Panc1 (cell line): ENCODE measurements at places on chromosomes 2 and 18.
A peak's percentile ranks its signal among the peaks of the same experiment; 100 is the strongest.

DNA sequence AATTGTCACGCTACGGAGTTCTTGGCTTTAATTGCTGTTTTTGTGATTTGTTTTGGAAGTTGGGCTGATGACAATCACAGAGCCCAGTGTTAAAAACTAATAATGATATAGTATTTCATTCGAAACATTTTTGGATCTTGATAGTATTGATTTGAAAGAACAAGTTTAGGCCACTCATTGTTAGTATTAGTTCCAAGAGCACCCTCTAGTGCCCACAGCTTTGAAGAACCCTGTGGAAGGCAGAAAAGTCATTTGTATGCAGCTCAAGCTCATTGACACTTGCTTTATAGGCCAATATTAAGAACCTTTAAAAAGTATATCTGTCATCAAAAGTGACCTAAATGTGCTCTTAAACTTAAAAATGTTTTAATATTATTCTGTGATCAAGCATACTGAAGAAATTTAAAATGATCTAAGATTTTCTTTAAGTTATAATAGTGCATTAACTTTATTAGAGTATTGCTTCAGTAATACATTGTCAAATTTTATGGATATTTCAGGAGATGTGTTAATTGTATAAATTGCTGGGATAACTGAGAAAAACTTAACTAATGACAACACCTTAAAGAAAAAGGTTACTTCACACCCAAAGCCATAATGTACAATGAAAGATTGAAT, 191.0 kb downstream of the GRB14 start:
- H3K4me1 ChIP-seq, result peaks cover 5% of the 10 kb centered on the region
- no peaks in the 10 kb centered on the region for H3K27me3 ChIP-seq
- no peak overlapping the region for H3K27ac ChIP-seq

GRCh38 chr2:218860950-218861381, 1.4 kb downstream of the WNT6 start:
- no peak overlapping the region for H3K27ac ChIP-seq
- H3K4me1 ChIP-seq, result peaks cover 17% of the 10 kb centered on the region
- no peak overlapping the region for H3K4me3 ChIP-seq
- no peaks in the 10 kb centered on the region for H3K36me3 ChIP-seq
- peaks cover 10% of the 10 kb centered on the region for H3K27me3 ChIP-seq

GRCh38 chr2:216777637-216778273, 82.1 kb downstream of the TNP1 start:
- no peaks in the 10 kb centered on the region for H3K36me3 ChIP-seq
- peak; percentile 53 for DNase-seq
- H3K4me1 ChIP-seq, result no peaks in the 10 kb centered on the region
- H3K27ac ChIP-seq, result no peak overlapping the region
- H3K4me3 ChIP-seq, result no peak overlapping the region

- no peak overlapping the region for H3K27ac ChIP-seq
- no peaks in the 10 kb centered on the region for H3K4me1 ChIP-seq
- no peaks in the 10 kb centered on the region for H3K36me3 ChIP-seq
- no peak overlapping the region for H3K4me3 ChIP-seq
These were observed 262.2 kb upstream of the KLHL29 start for GRCh38 chr2:23122681-23123215.

- H3K4me3 ChIP-seq, result no peak overlapping the region
- no peaks in the 10 kb centered on the region for H3K36me3 ChIP-seq
- H3K27me3 ChIP-seq, result peaks cover 3% of the 10 kb centered on the region
- no peak overlapping the region for H3K27ac ChIP-seq
- no peak for DNase-seq
These were observed 164.6 kb downstream of the RTP5 start for GRCh38 chr2:242034138-242034537.

GRCh38 chr2:239275847-239276831, 124.7 kb downstream of the HDAC4 start:
- no peak for DNase-seq
- peaks cover 38% of the 10 kb centered on the region for H3K4me1 ChIP-seq
- H3K27me3 ChIP-seq, result no peaks in the 10 kb centered on the region

- no peaks in the 10 kb centered on the region for H3K36me3 ChIP-seq
- no peak overlapping the region for H3K27ac ChIP-seq
- no peak for DNase-seq
These were observed 459.8 kb downstream of the METTL4 start for GRCh38 chr18:2111456-2111855.

DNA sequence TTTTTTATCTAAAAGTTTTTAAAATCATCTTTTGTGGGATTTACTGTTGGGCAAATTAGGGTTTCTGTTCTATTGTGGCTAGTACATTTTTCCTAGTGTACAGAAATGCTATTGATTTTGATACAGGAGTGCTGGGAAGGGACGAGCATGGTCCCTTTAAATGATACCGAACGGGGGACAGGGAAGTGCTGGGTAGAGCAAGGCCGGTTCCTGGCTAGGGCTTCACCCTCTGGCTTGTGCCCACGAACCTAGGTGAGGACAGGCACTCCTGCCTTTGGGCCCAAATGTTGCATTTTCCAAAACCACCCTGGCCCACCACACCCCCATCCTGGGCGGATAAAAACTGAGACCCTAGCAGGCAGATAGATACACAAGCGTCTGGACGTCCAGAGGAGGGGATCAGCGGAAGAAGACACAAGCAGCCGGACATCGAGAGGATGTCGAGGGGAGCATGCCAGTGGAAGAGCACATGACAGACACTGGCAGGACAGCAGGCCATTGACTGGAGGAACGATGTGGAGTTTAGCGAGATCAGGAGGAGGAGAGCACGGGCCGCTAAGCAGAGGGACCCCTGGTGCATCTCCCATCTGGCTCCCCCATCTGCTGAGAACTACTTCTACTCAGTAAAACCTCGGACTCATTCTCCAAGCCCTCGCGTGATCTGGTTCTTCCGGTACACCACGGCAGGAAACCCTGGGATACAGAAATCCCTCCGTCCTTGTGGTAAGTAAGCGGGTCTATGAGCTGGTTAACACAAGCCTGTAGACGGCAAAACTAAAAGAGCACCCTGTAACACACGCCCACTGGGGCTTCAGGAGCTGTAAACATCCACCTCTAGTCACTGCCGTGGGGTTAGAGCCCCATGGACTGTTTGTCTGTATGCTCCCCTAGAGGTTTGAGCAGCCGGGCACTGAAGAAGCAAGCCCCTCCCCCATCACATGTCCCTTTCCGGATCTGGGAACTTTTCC, 13.5 kb upstream of the CALCRL start:
- H3K27me3 ChIP-seq, result no peaks in the 10 kb centered on the region
- H3K27ac ChIP-seq, result no peak overlapping the region
- no peaks in the 10 kb centered on the region for H3K4me1 ChIP-seq
- peaks cover 5% of the 10 kb centered on the region; the same call in 1 of the 2 replicates for H3K36me3 ChIP-seq
- no peak for DNase-seq

GRCh38 chr18:74252039-74252395, 39.7 kb downstream of the CYB5A start:
- H3K27ac ChIP-seq, result no peak overlapping the region
- no peak for DNase-seq
- no peaks in the 10 kb centered on the region for H3K36me3 ChIP-seq
- H3K4me3 ChIP-seq, result no peak overlapping the region
- peaks cover 6% of the 10 kb centered on the region for H3K4me1 ChIP-seq

DNA sequence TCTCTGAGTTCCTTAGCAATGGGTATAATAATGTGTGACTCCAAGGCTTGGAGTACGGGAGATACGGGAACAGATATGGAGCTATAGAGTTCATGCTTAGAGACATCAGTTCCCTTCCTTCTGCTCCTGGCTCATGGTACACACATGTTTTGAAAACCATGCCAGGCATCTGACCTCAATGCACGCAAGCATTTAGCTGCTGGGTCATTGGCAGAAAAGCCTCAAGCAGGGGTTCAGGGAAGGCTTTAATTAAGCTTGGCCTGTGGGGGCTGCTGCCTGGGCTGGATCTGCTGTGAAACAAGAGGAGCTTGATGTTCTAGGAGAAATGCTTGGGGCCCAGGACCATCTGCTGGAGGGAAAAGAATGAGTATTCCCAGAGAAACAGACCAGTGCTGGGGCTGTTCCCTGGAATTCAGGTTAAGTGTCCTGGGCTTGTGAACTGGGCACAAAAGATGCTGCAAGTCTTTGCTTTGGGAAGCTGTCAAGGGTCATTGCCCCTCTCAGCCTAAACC, 3.2 kb downstream of the ALLC start:
- H3K36me3 ChIP-seq, result no peaks in the 10 kb centered on the region
- H3K4me1 ChIP-seq, result no peaks in the 10 kb centered on the region
- H3K27ac ChIP-seq, result no peak overlapping the region
- no peak overlapping the region for H3K4me3 ChIP-seq

GRCh38 chr2:166901336-166901735, 13.1 kb downstream of the XIRP2 start:
- no peaks in the 10 kb centered on the region for H3K4me1 ChIP-seq
- no peak for DNase-seq
- H3K4me3 ChIP-seq, result no peak overlapping the region
- no peaks in the 10 kb centered on the region for H3K36me3 ChIP-seq
- H3K27ac ChIP-seq, result no peak overlapping the region
- no peaks in the 10 kb centered on the region for H3K27me3 ChIP-seq

DNA sequence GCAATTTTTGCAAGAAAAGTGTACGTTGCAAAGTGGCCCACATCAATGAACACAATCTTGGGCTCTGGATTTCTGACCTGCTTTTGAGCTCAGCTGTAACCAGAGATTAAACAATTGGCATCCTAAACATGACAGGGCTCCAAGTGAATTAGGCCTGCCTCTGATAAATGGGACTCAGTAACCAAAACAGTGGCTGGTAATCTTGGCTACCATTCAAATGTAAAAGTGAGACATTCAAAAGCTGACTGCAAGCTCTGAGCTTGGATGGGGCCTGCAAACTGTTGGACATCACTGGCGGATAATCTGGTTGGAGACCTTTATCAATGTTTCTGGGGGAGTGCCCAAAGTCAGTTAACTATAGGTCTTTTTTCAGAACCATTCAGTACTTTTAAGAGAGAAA, 160.7 kb downstream of the RAB3GAP1 start:
- H3K27me3 ChIP-seq, result no peaks in the 10 kb centered on the region
- H3K4me1 ChIP-seq, result no peaks in the 10 kb centered on the region
- DNase-seq, result no peak
- no peak overlapping the region for H3K4me3 ChIP-seq
- H3K27ac ChIP-seq, result no peak overlapping the region

DNA sequence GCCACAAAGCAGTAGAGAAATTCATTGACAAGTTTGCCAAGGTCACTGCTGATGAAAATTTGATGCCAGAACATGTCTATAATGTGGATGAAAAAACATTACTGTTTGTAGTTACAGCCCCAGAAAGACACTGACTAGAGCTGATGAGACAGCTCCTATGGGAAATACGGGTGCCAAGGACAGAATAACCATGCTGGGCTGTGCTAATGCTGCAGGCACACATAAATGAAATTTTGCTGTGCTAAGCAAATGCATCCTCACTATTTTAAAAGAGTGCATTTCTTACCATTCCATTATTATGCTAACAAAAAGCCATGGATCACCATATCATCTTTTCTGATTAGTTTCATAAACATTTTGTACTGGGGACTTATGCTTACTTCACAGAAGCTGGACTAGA, 208.2 kb downstream of the FHOD3 start:
- DNase-seq, result no peak
- H3K27ac ChIP-seq, result no peak overlapping the region
- no peaks in the 10 kb centered on the region for H3K4me1 ChIP-seq
- no peaks in the 10 kb centered on the region for H3K36me3 ChIP-seq
- H3K4me3 ChIP-seq, result no peak overlapping the region

DNA sequence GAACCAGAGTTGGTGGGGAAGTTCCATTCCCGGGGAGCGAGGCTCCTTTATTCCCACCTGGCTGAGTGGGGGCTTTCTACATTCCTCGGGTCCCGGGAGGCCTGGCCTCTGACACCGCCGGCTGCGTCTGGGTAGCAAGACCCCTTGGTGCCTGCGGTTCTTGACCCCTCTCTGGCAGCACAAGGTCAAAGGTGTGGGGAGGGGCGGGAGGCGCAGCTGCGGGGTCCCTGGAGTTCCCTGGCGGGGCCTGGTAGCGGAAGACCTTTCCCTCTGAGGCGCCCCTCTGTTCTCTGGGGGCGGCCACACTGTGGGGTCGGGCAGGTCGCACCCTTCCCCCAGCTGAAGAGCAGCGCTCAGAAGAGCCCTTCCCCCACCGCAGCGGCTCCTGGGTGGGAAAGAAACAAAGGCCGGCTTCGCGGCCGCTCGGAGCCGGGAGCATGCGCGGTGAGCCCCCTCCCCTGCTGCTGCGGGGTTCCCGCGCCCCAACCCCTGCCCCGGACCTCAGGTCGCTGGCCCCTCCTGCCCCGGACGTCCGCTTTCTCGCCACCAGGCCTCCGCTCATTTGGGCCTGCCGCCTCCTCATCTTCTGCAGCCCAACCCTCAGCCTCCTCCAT, 146.3 kb downstream of the ANKRD44 start:
- no peaks in the 10 kb centered on the region for H3K27me3 ChIP-seq
- H3K36me3 ChIP-seq, result no peaks in the 10 kb centered on the region
- no peak overlapping the region for H3K27ac ChIP-seq
- peaks cover 15% of the 10 kb centered on the region for H3K4me1 ChIP-seq

DNA sequence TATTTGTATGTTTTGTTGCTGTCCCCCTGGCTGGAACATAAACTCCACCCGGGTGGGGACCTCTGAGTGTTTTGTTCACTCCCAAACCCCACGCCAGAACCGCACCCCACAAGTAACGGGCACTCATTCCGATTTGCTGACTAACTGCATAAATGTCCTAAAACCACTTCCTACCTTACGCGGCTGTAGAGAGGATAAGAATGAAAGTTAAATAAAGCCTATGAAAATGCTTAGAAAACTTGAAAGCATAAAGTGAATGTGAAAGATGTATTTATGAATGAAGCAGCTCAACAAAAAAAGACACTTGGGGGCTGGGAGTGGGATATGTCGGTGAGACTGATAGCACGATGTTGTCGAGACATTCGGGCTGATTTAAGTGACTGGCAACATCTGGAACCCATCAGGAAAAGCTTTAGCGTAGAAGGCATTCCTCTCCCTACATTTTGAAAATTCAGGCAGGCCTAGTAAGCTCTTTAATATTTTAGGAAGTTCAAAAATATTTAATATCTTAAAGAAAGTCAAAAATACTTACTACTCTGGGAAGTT, 206.7 kb downstream of the SH3RF3 start:
- peaks cover 12% of the 10 kb centered on the region for H3K4me1 ChIP-seq
- no peak for DNase-seq
- no peaks in the 10 kb centered on the region for H3K36me3 ChIP-seq
- no peaks in the 10 kb centered on the region for H3K27me3 ChIP-seq

- no peak overlapping the region for H3K27ac ChIP-seq
- no peaks in the 10 kb centered on the region for H3K4me1 ChIP-seq
- H3K27me3 ChIP-seq, result no peaks in the 10 kb centered on the region
- no peak for DNase-seq
These were observed 2170.5 kb upstream of the PIK3C3 start for GRCh38 chr18:39784541-39784940.

GRCh38 chr18:51151568-51152511, 45.6 kb downstream of the MEX3C start:
- no peaks in the 10 kb centered on the region for H3K4me1 ChIP-seq
- no peaks in the 10 kb centered on the region for H3K27me3 ChIP-seq
- H3K36me3 ChIP-seq, result no peaks in the 10 kb centered on the region
- no peak for DNase-seq
